NCI-H1105 (cell line): ENCODE measurements at places on chromosomes 13 and 19.

- DNase-seq = no peak
Measured at GRCh38 chr13:98353750-98354149, 176.7 kb upstream of the RNF113B start.

DNA sequence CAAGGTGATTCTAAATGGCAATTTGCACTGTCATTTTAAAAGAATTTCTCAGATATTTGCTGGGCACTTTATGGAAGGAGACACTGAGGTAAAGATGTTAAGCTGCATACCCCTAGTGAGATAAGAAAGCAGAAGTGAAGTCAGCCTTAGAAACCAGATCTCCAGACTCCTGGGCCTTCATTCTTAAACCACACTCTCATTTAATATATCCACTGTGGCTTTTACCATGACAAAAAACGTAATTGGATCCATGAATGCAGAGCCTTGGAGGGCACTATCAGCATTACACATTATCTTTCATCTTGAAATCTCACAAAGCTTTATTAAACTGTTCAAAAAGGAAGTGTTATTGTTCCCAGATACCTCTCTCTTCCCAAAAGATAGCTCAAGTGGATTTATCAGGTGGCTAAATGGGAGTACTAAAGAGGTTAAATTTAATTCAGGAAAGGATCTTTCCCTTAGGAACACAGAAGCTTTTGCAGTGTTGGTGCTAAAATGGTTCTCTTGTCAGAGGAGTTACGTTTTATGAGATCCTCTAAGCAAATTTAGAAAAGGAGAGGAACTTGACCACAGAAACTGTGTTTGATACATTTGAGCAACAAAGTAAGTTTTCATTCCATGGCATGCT is 1060.4 kb downstream of the EFNB2 start:
- DNase-seq = no peak

DNA sequence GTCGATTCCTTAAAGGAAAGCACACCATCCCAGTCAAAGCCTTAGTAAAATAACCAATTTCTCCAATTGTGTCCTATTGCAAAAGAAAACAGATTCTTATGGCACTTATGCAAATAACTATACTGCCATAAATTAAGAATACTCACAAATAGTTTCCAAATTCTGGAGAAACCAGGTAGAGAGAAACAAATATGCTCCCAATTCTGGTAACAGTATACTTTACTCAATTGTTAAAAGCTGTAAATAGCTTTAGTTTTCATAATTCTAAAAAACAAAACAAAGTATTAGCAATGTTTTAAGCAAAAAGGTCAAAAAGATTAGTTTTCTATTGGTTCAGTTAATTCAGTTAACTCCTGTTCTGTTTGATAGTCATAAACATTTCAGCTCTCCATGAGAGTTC is 18.2 kb upstream of the UBAC2 start:
- no peak for DNase-seq

DNA sequence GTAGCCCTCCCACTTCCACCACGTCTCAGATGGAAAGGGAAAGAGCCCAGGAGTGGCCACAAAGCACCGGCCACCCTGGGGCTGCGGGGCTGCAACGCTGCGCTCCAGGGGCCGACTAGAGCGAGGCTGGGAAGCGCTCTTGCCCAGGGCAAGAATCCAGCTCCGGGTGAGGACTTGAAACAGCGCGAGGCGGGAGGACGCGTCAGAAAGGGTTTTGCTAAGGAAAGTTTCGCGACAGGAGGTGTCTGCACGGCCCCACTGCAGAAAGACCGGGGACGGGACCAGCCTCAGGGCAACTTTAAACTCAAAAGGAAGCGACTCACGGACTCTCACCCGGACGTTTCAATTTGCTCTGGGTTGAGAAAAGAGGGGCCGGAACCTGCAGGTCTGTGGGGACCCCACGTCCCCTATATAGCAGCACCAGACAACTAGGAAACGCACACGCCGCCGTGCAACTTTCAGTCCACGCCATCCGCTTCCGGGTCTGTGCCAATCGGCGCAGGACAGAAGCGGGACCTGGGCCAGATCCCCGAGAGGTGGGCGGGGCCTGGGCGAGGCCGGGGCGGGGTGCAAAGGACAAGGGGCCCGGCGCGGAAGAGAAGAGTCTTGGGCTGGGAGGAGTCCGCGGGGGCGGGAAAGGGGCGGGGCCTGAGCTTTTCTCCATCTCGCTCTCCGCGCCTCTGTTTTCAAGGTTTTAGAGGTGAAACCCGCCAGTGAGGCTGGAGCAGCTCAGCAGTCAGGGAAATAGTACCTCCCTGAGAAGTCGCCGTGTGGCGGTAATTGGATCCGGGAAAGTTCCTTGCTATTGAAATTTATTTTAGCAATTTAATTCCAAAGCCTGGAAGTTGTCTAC is at the start of gene ZNF816:
TSS of gene ZNF816 (minus strand) at position 488 of the 853 bp plus-strand sequence. CDS start 6,792 bp downstream, outside the sequence.
- DNase-seq = peak; percentile 98

DNA sequence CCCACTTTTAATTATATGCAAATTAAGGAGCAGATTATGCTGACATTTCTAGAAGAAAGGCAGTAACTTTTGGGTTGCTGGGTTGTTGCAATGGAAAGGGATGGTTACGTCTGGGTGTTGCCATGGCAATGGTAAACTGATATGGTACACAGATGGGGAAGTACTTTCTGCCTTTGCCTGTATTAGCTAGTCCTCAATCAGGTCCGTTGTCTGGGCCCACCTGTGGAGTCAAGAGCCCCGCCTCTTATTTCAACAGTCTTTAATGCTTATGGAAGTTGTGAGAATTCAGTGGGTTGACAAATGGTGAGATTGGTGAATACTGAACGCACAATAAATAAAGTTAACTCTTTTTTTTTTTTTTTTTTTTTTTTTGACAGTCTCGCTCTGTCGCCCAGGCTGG is 30.6 kb upstream of the DPP9 start:
- no peak for DNase-seq
